Ovary (tissue), 10 donors: ENCODE measurements at places on chromosomes 1 and 21. TPM values are rescaled to one million over a fixed set of nuclear protein-coding genes. Genes with fewer than 3 reads are reported as not detected.

The TRIM17 gene
- 2.7 TPM for total RNA-seq

The KCNJ10 gene
- total RNA-seq = not detected

The MAB21L3 gene
- not detected for total RNA-seq

The DUSP12 gene
- total RNA-seq = 19.8 TPM

The LMX1A gene
- not detected for total RNA-seq

The LGR6 gene
- total RNA-seq = 0.53 TPM

The FMO5 gene
- 4.4 TPM for total RNA-seq

The ZNF683 gene
- not detected for total RNA-seq

DNA sequence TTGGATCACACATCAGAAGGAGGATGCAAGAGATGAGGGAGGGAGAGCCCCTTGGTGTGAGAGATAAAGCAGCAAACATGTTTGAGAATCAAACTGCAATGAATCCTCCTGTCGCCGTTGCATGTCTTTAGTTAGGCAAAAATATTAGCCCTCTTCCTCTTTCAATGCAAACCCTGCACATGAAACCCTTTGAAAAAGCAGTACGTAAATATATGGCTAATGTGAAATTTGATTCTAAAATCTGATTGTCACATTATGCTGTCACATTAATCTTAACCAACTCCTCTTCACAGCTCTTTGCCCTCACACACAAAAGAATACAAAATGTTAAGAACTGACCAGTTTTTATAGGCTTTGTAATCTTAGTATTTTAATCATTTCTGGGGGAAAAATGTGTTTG, 63.4 kb downstream of the WDR64 start:
- no peak for DNase-seq

GRCh38 chr1:91697416-91697815, 188.5 kb downstream of the TGFBR3 start:
- DNase-seq = no peak

GRCh38 chr1:73626326-73626725, 571.6 kb downstream of the LRRIQ3 start:
- DNase-seq = no peak

GRCh38 chr1:25568090-25568833, 24.9 kb downstream of the LDLRAP1 start:
- peak; percentile 55 for DNase-seq

DNA sequence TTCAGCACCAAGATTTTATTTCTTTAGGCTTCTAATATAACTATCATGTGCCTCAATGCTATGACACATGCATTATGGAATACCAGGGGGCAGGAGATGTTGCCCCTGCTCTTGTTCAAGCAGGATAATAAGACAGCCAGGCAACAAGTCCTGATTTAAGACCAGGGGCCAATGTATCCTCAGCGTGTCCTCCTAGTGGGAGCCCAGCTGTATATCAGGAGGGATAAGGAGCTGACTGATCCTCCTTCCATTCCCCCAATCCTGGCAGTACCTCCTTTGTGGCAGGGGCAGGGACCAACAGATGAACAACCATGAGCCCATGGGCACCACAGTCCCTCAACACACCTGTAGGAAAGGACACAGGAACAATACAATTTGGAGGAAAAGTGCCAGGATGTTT, 29.3 kb downstream of the SORT1 start:
- DNase-seq = no peak

DNA sequence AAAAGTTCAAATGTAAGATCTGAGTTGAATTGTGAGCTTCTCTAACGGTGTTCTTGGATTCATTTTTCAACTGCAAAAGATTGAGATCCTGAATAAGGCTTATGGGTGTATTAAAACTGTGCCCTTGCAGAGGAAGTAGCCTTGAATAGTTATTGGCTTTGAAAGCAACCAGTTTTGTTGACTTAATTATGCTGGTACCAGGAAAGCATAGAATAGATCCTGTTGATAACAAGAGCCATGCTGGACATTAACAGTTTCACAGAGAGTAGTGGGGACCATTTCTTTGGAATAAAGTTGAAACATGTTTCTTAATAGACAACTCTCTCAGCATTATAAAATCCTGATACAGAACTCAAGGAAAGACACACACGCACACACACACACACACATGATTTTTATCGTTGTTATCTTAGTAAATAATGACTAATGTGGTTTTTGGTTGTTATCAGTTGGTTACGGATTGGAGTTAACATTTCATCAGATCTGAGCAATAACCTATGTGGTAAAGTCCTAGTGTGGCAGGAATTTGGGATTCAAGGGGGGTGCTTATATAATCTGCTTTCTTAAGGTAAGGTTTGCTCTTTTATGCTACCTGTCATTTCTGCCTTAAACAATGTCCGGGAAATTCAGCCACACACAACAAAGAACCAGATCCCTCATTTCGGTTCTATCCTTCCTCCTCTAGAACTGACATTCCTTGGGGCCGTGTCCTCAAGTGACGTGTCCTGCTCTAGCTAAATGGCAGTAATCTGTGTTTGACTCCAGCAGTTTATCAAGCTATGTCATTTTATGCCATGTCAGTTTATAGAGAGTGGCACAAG, 330.9 kb downstream of the CHRM3 start:
- DNase-seq = no peak

GRCh38 chr1:183404476-183404875, 13.7 kb downstream of the NMNAT2 start:
- DNase-seq = no peak

DNA sequence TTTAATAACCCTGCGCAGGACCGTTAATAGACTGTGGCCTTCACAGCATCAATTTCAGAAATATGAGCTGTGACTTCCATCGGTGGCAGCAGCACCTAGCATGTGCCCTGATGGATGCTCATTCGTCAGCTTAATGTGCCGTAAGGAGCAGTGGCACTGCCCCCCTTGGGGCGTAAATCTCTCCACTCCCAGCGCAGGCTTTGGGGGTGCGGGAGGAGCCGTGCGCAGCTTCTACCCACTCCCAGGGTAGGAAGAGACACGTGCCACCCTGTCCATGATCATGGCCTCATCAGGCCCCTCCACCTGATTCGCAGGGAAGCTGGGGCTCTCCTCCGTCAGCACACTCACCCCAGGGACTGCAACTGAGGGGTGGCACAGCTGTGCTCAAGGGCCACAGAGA, 149.5 kb downstream of the NPHP4 start:
- DNase-seq = no peak

DNA sequence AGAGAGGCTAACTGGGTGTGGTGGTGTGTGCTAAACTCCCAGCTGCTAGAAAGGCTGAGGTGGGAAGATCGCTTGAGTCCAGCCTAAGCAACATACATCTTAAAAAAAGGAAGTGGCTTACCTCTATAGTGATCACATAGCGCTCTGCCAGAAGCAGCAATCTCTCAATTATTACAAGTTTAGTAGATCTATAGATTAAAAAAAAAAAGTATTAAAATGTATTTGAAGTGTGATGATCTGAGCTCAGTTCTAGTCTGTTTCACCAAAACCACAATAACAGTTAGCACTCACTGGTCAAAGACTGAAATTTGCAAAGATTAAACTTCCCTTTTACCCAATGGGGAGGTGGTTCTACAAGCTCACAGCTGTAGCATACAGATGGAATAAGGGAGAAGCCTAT, 76.3 kb downstream of the USP24 start:
- no peak for DNase-seq

DNA sequence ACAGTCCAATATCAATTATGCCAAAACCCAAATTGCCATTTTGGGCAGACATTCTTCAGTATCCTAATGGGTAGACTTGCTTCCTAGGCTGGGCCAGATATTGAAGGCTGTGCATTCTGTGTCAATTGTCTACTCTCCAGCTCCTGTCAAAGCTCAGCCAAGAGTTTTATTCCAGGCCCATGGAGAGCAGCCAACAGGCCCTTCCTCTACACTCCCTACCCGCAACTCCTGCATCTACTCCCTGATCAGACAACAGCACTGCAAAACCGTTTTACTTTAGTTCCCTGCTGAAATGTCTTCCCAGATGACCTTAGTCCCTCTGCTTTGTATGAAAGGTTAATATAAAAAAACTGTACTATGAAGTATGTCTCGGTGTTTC, 6.6 kb upstream of the ADORA3 start:
- no peak for DNase-seq

DNA sequence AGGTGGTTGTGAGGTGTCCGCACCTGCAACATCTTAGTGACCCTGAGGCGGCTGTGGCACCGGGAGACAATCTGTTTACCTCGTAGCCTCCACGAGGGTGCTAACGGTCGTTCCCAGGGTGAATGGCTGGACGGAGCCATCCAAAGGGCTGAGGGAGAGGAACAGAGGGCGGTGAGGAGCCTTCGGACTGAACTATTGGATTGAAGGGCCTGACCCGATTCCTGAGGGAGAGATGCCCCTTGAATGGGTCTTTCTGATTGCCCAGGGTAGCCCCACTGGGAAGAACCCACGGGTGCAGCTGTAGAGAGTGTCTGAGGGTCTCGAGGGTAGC, 2.3 kb downstream of the NR5A2 start:
- no peak for DNase-seq

DNA sequence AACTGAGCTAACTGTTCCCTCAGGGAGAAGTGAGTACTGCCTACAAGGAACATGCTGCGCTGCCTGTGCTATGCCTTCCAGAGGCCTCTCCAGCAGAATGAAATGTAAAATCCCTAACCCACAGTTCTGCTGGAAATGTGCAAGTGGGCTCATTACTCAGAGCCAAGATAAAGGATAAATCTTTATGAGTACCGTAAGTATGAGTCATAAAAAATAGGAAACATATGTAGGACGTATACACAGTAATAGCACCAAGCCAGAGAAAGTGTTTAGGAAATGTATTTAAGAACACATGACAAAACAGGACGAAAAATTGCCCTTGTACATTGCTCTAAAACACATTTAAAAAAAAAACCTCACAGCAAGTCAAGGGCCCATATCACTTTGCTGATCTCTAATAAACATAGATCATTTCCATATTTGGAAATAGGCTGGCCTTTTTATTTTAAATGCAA, 104.6 kb downstream of the TGFBR3 start:
- no peak for DNase-seq

DNA sequence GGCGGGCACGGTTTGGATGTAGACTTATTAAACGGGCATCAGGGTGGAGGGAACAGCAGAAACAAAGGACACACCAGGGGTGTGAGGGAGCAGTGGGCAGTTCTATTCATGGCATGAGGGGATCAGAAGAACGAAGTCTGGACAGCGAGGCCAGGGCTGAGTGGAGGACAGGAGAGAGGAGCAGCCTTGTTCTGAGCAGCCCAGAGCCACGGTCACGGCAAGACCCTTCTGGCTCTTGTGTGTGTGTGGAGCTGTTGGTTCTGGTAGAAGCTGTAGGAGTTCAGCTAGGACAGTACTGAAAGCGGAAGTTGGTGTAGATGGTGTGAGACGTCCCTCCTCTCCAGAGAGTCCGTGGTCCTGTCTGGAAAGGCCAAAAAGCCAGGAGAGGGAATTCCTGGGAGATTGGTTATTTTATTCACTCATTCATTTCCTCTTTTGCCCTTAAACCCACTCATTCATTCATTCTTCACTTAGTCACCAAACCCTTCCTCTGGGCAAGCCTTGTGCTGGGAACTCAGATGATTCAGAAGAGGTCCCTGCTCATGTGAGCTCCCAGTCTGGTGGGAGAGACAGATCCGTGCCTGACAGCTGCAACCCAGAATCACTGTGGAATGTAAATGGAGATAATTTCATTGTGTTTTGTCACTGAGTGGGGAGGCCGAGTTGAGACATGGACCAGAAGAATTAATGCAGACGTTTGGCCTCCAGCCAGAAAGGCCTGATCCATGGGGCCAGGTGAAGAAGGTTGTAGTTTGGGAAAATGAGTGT, 4.1 kb upstream of the ACOT11 start:
- no peak for DNase-seq

GRCh38 chr1:110506541-110506940, 12.4 kb downstream of the KCNA10 start:
- no peak for DNase-seq

DNA sequence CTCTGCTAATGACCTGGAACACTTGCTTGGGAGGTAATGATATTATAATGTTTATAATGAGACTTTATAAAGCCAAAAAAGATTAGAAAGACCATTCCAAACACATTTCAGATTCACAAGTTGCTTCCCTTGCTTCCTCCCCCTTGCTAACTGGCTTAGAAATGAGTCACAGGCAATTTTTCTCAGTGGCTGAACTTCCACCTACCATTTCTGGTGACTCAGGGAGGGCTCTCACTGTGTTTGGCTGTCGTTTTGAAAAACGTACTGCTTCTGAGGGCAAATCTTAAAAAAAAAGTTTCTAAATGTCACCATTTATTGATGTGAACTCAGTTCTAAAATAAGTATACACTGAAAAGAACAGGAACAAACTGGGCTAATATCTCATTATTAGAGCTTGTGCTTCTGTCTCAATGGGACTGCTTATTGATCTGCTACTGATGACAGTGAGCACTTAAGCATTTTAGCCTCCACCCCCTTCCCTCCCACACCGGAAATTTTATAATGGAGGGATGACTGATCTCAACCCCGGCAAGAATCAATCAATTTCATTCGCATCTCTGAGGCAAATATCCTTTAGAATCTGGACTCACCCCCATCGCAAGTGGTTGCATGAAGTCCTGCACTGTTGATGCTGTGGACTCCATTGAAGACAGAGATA, 278.3 kb downstream of the KCTD3 start:
- no peak for DNase-seq

DNA sequence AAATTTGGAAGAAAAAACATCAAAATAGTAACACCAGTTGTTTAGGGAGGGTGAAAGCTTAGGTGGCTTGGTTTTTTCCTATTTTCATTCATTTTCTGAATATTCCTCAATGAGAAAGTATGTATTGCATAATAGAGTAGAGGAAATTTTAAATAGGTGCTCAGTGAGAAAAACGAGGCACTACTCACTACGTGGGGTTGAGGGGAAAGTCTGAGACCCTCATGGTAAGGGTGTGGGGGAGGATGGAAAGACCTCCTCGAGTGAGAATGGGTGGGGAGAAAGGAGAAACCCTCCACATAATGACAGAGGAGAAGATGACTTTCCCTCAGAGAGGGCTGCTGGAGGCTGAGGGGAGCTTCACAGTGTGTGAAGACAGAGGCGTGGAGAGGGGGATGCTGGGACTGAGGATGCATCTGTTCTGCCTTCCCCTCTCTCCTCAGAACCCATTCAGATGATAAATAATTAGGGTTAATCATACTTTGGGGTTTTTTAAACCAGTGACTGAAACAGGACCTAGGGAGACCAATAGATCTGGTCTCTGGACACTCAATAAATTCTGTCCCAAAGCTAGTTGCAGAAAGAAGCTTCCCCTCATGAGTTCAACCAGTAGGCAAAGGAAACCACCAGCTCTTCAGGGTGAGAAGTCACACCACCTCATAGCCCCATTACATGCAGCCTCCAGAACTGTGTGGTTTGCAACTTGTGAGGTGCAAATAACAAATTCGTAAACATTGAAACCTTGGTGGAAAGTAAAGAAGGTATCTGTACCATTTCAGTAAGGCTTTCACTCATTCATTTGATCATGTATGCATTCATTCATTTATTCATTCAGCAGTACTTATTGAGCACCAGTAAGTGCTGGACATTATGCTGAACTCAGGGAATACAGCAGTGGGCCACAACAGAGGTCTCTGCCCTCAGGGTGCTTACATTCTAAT, 17.1 kb downstream of the SLAMF7 start:
- no peak for DNase-seq

- no peak for DNase-seq
Measured at GRCh38 chr1:186793582-186793927, 35.2 kb upstream of the PLA2G4A start.

GRCh38 chr1:160309185-160309557, 24.2 kb upstream of the PEX19 start:
- DNase-seq = no peak
